ENCODE measurements at places on chromosomes 6 and 20.

DNA sequence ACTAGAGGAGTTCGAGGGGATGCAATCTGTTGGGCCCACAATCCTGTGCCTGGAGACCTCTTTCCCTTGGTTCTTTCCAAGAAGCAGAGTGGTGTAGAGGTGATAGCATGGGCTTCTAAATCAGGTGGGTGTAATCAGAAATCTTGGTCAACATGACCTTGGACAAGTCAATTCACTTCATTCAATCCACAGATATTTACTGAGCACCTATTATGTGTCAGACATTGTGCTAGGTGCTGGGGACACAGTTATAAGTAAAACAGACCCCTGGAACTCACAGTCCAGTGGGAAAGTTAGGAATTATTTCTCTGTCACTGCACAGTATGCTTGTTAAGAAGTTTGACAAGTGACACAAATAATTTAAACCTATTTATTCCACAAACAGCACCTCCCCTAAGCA lies 3.3 kb upstream of the E2F1 start:
- DNase-seq = no peak

DNA sequence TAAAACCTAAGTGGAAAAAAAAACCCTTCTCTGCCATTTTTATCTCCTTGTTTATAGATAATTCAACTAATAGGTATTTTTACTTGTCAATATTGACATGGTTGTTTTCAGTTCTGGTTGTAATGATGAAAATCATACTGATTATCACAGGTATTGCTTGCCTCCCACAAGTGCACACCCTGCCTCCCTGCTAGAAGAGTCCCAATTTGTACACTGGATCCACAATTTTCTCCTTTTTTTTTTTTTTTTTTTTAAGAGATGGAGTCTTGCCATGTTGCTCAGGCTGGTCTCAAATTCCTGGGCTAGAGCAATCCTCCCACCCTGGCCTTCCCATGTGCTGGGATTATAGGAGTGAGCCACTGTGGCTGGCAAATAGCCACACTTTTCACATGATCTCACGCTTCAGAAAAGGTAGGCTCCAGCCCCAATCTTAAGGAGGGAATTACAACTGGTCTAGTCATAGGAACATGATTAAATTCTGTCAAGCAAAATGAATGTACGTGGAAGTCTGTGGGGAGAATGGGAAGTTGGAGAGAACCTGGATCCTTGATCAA lies 12.3 kb downstream of the DYNLT2 start:
- no peak for DNase-seq

- DNase-seq = no peak
Observed at GRCh38 chr20:15889061-15889460, 684.2 kb downstream of the KIF16B start.

GRCh38 chr6:37700620-37700973 lies 2.9 kb upstream of the MDGA1 start:
- no peak for DNase-seq

All from activated naive CD4-positive, alpha-beta T cell treated with anti-CD3 and anti-CD28 coated beads for 36 hours (primary cell).